Stimulated activated memory B cell treated with anti-CD40 and anti-IgM and Interleukin-4, amounts not matched to agents 10 μg/mL and 1 μg/mL and 100 μg/mL, for 72 hours (primary cell): ENCODE measurements at places on chromosomes 5 and 9.
A peak's percentile ranks its signal among the peaks of the same experiment; 100 is the strongest.

DNA sequence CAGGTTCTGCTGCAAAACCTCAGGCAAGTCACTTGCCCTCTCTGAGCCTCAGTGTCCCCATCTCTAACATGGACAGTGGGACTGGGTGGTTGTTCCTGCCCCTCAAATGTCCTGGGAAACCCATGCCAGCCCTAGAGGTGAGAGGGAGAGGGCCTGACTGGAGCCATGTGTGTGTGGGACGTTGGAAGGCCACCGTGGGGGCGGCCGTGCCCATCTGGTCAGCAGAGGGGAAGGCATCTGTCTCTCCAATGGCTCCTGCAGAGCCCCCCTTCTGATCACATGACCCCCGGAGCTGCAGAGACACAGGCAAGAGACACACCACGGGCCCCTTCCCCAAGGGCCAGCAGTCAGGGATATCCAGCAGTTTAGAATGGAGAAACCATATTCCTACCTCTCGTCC lies 1.7 kb downstream of the DNM1 start:
- no peak overlapping the region for H3K4me3 ChIP-seq
- H3K27me3 ChIP-seq, result peaks cover 50% of the 10 kb centered on the region
- peaks cover 16% of the 10 kb centered on the region for H3K4me1 ChIP-seq
- H3K36me3 ChIP-seq, result no peaks in the 10 kb centered on the region
- no peak for ATAC-seq
- no peak overlapping the region for H3K27ac ChIP-seq

GRCh38 chr5:1521671-1522600 lies 1.8 kb downstream of the LPCAT1 start:
- peaks cover 61% of the 10 kb centered on the region for H3K4me1 ChIP-seq
- H3K27ac ChIP-seq, result peak overlapping the region; percentile 84
- H3K27me3 ChIP-seq, result no peaks in the 10 kb centered on the region
- peak overlapping the region; percentile 87 for H3K4me3 ChIP-seq

DNA sequence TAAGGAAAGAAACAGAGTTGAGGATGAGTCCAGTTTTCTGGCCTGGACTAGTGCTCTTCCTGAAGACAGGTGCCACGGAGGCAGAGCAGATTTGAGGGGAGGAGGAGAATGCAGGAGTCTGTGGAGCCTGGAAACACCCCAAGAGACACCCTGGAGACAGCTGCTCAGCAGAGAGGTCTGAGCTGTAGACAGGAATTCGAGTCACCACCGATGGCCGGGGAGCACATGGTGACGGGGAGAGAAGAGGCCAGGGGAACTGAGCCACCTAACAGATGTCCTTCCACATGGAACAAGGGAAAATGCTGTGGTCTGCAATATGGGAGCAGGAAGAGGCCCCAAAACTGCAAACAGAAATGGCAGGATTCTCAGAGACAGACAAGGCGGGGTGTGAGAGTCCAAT lies 22.9 kb downstream of the CPLX2 start:
- no peak overlapping the region for H3K4me3 ChIP-seq
- no peak overlapping the region for H3K27ac ChIP-seq
- ATAC-seq, result no peak
- no peaks in the 10 kb centered on the region for H3K36me3 ChIP-seq

- peaks cover 15% of the 10 kb centered on the region for H3K4me1 ChIP-seq
- peak within 1 kb of the TSS; percentile 82 for H3K4me3 ChIP-seq
- peaks cover 35% of the 10 kb centered on the region for H3K27me3 ChIP-seq
- no peaks in the 10 kb centered on the region for H3K36me3 ChIP-seq
These were observed at the start of gene FGF18 for GRCh38 chr5:171418982-171419687. Gene FGF18 (plus strand): TSS chr5:171419647. CDS start chr5:171420200, 553 bp downstream.

- no peak overlapping the region for H3K4me3 ChIP-seq
- H3K4me1 ChIP-seq, result peaks cover 8% of the 10 kb centered on the region
- H3K27ac ChIP-seq, result no peak overlapping the region
- no peaks in the 10 kb centered on the region for H3K27me3 ChIP-seq
These were observed 1.5 kb upstream of the DEPDC1B start for GRCh38 chr5:60701321-60701968.

- ATAC-seq, result no peak
- peaks cover 20% of the 10 kb centered on the region for H3K27me3 ChIP-seq
- H3K27ac ChIP-seq, result no peak overlapping the region
- no peaks in the 10 kb centered on the region for H3K36me3 ChIP-seq
- no peaks in the 10 kb centered on the region for H3K4me1 ChIP-seq
These were observed 230.8 kb downstream of the AGTPBP1 start for GRCh38 chr9:85510830-85511504.

- ATAC-seq, result peak; percentile 86
- H3K27me3 ChIP-seq, result no peaks in the 10 kb centered on the region
- peak overlapping the region; percentile 88 for H3K27ac ChIP-seq
- H3K4me3 ChIP-seq, result no peak overlapping the region
- peaks cover 67% of the 10 kb centered on the region for H3K4me1 ChIP-seq
- no peaks in the 10 kb centered on the region for H3K36me3 ChIP-seq
These were observed 33.6 kb upstream of the HSD17B4 start for GRCh38 chr5:119418606-119419100.

- H3K27me3 ChIP-seq, result no peaks in the 10 kb centered on the region
- H3K36me3 ChIP-seq, result peaks cover 55% of the 10 kb centered on the region
- H3K27ac ChIP-seq, result peak overlapping the region; percentile 83
- H3K4me3 ChIP-seq, result peak overlapping the region; percentile 34
These were observed 82.7 kb downstream of the DOCK8 start for GRCh38 chr9:297104-297972.

DNA sequence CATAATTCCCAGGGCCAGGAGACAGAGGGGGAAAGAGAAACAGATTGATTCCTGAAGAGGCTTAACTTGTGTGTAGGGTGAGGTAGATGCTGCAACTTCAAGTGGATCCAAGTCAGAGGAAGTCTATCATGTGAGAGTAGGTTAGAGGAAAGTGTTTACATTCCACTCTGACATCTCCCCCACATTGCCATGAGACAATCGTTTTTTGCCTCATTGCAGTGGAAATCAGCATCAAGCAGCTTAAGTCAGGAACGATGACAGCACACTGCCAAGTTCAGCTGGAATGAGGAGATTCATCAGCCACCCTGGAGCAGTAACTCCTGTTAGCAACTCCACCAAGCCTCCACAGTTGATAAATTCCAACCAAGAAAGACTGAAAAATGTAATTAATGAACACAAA lies 689.7 kb upstream of the MEF2C start:
- ATAC-seq, result no peak
- no peak overlapping the region for H3K4me3 ChIP-seq
- no peaks in the 10 kb centered on the region for H3K36me3 ChIP-seq
- H3K27me3 ChIP-seq, result no peaks in the 10 kb centered on the region

DNA sequence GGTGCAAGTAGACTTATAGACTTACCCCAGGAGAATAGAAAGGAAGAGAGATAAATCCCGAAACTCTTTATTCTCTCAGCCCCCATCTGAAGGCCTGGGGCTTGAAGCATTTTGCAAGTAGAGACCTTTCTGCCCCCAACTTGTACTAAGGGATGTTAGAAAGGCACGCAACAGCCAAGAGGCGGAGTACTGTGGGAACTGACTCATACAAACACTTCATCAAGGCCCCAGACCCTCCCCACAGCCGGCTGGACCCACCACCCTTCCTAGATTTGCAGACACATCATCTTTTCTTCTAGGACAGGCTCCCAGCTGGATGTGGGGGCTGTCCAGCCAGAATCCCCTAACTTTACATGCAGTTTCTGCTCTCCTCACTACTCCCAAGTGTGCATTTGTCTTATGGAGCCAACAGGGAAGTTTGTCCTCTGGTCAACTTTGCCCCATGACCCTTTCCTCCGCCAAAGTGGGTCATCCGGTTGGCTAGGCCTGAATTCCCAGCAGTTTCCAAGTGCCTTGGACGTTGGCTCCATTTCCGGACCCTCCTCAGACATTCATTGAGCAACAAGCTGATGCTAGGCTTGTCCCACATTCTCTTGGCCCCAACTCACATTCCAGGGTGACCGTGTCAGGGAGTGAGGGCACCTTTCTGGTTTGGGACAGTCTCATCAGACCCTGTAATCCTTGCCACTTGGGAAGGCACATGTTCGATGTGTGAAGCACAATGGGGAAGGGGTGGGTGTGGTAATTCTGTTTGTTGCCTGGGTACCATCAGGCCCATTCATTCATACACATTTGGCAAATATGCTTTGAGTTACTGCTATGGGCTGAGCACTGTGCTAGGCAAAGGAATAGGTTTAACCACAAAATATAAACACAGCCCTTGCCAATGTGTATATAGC lies 64.6 kb downstream of the ABLIM3 start:
- H3K36me3 ChIP-seq, result no peaks in the 10 kb centered on the region
- no peak for ATAC-seq
- H3K4me3 ChIP-seq, result no peak overlapping the region
- H3K4me1 ChIP-seq, result no peaks in the 10 kb centered on the region

GRCh38 chr5:162638849-162639248 lies 571.3 kb downstream of the GABRG2 start:
- H3K27ac ChIP-seq, result no peak overlapping the region
- H3K4me3 ChIP-seq, result no peak overlapping the region
- no peaks in the 10 kb centered on the region for H3K36me3 ChIP-seq
- no peak for ATAC-seq
- H3K4me1 ChIP-seq, result no peaks in the 10 kb centered on the region
- H3K27me3 ChIP-seq, result no peaks in the 10 kb centered on the region

DNA sequence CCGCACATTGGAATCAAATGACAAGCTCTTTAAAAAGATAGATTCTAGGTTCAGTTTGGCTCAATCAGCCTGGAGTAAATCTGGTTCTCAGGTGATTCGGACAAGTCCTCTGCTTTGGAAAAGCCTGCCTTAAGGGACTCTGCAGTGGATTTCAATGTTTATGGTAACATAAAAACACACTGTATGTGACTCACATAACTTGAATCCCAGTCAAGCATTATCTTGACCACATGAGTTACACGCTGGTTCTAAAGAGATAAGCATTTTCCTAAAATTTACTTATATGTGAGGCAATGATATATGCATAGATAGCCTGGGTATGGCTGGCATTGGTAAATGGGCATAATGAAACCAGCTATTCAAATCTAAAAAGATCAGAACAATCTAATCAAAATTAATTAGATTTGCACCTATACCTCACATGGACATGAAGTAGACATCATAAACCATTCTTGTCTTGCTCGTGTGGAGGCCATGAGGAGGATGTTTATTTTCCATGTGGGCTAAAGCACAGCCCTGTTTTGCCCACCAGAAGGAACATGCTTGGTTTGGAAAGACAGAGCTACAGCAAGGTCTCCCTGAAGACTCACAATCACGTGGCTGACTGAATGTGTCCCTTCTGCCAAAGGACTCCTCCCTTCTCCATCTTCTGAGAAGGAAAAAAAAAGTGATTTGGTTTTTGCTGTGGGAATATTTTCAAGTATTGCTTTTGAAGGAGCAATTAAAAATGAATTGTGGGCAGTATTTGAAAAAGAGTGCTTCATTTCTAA lies 351.7 kb downstream of the DIRAS2 start:
- no peak for ATAC-seq
- H3K36me3 ChIP-seq, result no peaks in the 10 kb centered on the region
- H3K27ac ChIP-seq, result no peak overlapping the region
- H3K4me3 ChIP-seq, result no peak overlapping the region
- H3K27me3 ChIP-seq, result peaks cover 11% of the 10 kb centered on the region

DNA sequence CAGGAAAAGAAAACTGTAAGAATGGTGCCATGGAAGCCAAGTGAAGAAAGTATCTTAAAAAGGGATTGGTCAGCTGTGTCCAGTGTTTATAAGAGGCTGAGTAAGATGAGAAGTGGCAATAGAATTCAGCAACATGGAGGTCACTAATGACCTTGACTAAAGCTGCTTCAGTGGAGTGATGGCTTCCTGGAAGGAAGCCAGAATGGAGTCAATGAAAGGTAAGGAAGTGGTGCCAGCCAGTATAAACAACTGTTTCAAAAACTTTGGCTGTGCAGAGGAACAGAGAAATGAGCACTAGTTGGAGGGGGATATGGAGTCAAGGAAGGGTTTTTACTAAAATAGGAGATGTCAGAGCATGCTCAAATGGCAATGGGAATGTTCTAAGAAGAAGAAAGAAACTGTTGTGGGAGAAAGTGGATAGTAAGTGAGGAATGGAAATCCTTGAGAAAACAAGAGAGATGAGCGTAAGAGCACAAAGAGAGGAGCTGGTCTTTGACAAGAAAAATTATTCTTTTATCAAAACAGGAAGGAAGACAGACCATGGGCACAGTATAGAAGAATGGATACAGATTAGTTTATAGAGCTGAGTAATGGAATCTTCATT lies 11.1 kb upstream of the NRG2 start:
- H3K4me3 ChIP-seq, result no peak overlapping the region
- H3K27ac ChIP-seq, result no peak overlapping the region
- H3K4me1 ChIP-seq, result no peaks in the 10 kb centered on the region
- H3K36me3 ChIP-seq, result no peaks in the 10 kb centered on the region

- no peak for ATAC-seq
- no peaks in the 10 kb centered on the region for H3K36me3 ChIP-seq
- H3K4me1 ChIP-seq, result no peaks in the 10 kb centered on the region
- no peak overlapping the region for H3K4me3 ChIP-seq
These were observed 39.2 kb downstream of the GLIS3 start for GRCh38 chr9:4260661-4261060.

GRCh38 chr5:51961154-51961562 lies 577.9 kb downstream of the ISL1 start:
- ATAC-seq, result no peak
- no peaks in the 10 kb centered on the region for H3K36me3 ChIP-seq
- H3K4me1 ChIP-seq, result no peaks in the 10 kb centered on the region
- no peaks in the 10 kb centered on the region for H3K27me3 ChIP-seq

- H3K4me1 ChIP-seq, result no peaks in the 10 kb centered on the region
- no peak overlapping the region for H3K4me3 ChIP-seq
- H3K36me3 ChIP-seq, result no peaks in the 10 kb centered on the region
- no peak overlapping the region for H3K27ac ChIP-seq
- no peaks in the 10 kb centered on the region for H3K27me3 ChIP-seq
These were observed 151.8 kb upstream of the GPR151 start for GRCh38 chr5:146667633-146668272.

- H3K27ac ChIP-seq, result no peak overlapping the region
- no peaks in the 10 kb centered on the region for H3K36me3 ChIP-seq
- H3K27me3 ChIP-seq, result no peaks in the 10 kb centered on the region
- H3K4me1 ChIP-seq, result no peaks in the 10 kb centered on the region
- no peak overlapping the region for H3K4me3 ChIP-seq
These were observed 1.0 kb downstream of the IL7R start for GRCh38 chr5:35857606-35858205.

- H3K4me3 ChIP-seq, result no peak overlapping the region
- H3K36me3 ChIP-seq, result no peaks in the 10 kb centered on the region
- ATAC-seq, result no peak
These were observed 167.9 kb upstream of the PANK3 start for GRCh38 chr5:168746893-168747640.

GRCh38 chr5:14962604-14963003 lies 91.0 kb upstream of the ANKH start:
- H3K4me1 ChIP-seq, result peaks cover 2% of the 10 kb centered on the region
- no peaks in the 10 kb centered on the region for H3K36me3 ChIP-seq
- no peak overlapping the region for H3K27ac ChIP-seq
- H3K4me3 ChIP-seq, result no peak overlapping the region

DNA sequence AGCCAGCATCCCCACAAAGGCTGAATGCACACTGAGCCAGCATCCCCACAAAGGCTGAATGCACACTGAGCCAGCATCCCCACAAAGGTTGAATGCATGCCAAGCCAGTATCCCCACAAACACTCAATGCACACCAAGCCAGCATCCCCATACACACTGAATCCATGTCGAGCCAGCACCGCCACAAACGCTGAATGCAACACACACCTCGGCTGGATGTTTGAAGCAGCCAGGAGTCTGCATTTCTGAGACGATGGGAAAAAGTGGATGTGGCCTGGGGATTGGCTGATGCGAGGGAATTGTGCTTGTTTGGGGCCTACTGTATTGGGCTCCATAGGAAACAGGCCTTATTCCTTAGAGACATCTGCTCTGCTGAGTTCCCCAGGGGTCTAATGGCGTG lies 30.9 kb upstream of the CEP72 start:
- no peak overlapping the region for H3K4me3 ChIP-seq
- ATAC-seq, result no peak
- H3K27me3 ChIP-seq, result peaks cover 85% of the 10 kb centered on the region
- H3K27ac ChIP-seq, result no peak overlapping the region
- no peaks in the 10 kb centered on the region for H3K4me1 ChIP-seq
